ENCODE measurements at places on chromosomes 2 and 18. TPM values are rescaled to one million over a fixed set of nuclear protein-coding genes. Genes with fewer than 3 reads are reported as not detected.
A peak's percentile ranks its signal among the peaks of the same experiment; 100 is the strongest.

Gene NDUFAF7
- 23.2 TPM for polyA plus RNA-seq

Gene PAX8
- 0.91 TPM for polyA plus RNA-seq

Gene STARD6
- 0.53 TPM for polyA plus RNA-seq

Gene TEKT4
- polyA plus RNA-seq = 0.27 TPM

Gene HOXD4
- not detected for polyA plus RNA-seq

Gene SLC30A3
- not detected for polyA plus RNA-seq

Gene C2orf78
- 0.41 TPM for polyA plus RNA-seq

Gene FKBP1B
- polyA plus RNA-seq = 0.21 TPM

GRCh38 chr2:70962211-70962884 lies 16.1 kb upstream of the ANKRD53 start:
- no peaks in the 10 kb centered on the region for H3K27me3 ChIP-seq
- DNase-seq = no peak
- no peak overlapping the region for H3K4me3 ChIP-seq

GRCh38 chr2:125855204-125855603 lies 800.8 kb upstream of the GYPC start:
- no peak overlapping the region for H3K27ac ChIP-seq
- no peak for DNase-seq
- no peaks in the 10 kb centered on the region for H3K27me3 ChIP-seq
- H3K4me1 ChIP-seq = no peaks in the 10 kb centered on the region

GRCh38 chr2:18907508-18907907 lies 318.1 kb upstream of the NT5C1B start:
- H3K36me3 ChIP-seq = no peaks in the 10 kb centered on the region
- DNase-seq = no peak

GRCh38 chr2:204794624-204795023 lies 249.3 kb downstream of the PARD3B start:
- H3K27ac ChIP-seq = no peak overlapping the region
- H3K27me3 ChIP-seq = no peaks in the 10 kb centered on the region
- H3K36me3 ChIP-seq = no peaks in the 10 kb centered on the region

GRCh38 chr2:22817197-22817596 lies 567.8 kb upstream of the KLHL29 start:
- no peak overlapping the region for H3K4me3 ChIP-seq
- H3K4me1 ChIP-seq = no peaks in the 10 kb centered on the region
- H3K27me3 ChIP-seq = no peaks in the 10 kb centered on the region
- no peak overlapping the region for H3K27ac ChIP-seq
- H3K36me3 ChIP-seq = no peaks in the 10 kb centered on the region
- no peak for DNase-seq

DNA sequence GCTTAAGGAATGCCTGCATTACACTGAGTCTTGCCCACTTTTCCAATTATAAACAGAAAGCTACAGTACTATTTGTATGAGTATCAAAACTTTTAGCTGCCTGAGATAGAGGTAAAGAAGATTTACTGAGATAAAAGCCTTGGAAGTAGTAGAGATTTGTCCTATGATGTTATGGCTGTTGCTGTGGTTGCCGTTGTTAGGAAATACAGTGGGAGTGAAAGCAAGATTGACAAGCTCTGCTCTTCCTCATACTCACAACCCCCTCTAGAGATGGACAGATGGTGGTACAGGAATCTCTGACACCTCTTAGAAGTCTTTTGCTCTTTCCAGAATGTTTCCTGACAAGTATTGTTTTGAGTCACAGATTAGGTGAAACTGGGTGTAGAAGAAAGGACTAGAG lies 242.5 kb downstream of the RPIA start:
- no peaks in the 10 kb centered on the region for H3K27me3 ChIP-seq
- no peak overlapping the region for H3K27ac ChIP-seq
- H3K4me3 ChIP-seq = no peak overlapping the region
- no peaks in the 10 kb centered on the region for H3K36me3 ChIP-seq
- no peak for DNase-seq

- H3K36me3 ChIP-seq = no peaks in the 10 kb centered on the region
- no peaks in the 10 kb centered on the region for H3K27me3 ChIP-seq
- DNase-seq = no peak
These were observed 37.3 kb upstream of the RNF152 start for GRCh38 chr18:61929881-61930640.

DNA sequence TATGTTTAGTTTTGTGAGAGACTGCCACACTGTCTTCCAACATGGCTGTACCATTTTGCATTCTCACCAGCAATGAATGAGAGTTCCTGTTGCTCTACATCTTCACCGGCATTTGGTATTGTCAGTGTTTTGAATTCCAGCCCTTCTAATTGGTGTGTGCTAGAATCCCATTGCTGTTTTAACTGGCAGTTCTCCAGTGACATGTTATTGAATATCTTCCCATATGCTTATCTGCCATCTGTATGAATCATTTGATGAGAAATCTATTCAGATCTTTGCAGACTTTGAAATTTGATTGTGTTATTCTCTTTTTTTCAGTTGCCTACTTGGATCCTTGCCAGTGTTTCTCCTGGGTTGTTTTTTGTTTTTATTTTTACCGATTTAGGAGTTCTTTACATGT lies 99.0 kb downstream of the SNTG2 start:
- H3K36me3 ChIP-seq = no peaks in the 10 kb centered on the region
- H3K4me1 ChIP-seq = no peaks in the 10 kb centered on the region
- no peak for DNase-seq
- no peak overlapping the region for H3K27ac ChIP-seq
- H3K4me3 ChIP-seq = no peak overlapping the region

- H3K4me1 ChIP-seq = peaks cover 19% of the 10 kb centered on the region
- no peaks in the 10 kb centered on the region for H3K36me3 ChIP-seq
- no peak for DNase-seq
- peak overlapping the region; percentile 90 for H3K27ac ChIP-seq
- peak overlapping the region; percentile 98 for H3K4me3 ChIP-seq
These were observed 2.0 kb downstream of the BCL2 start for GRCh38 chr18:63317556-63317946.

- H3K27me3 ChIP-seq = no peaks in the 10 kb centered on the region
- no peaks in the 10 kb centered on the region for H3K4me1 ChIP-seq
- H3K36me3 ChIP-seq = no peaks in the 10 kb centered on the region
- DNase-seq = no peak
- H3K27ac ChIP-seq = no peak overlapping the region
- H3K4me3 ChIP-seq = no peak overlapping the region
These were observed 105.1 kb upstream of the PXDN start for GRCh38 chr2:1849450-1849849.

DNA sequence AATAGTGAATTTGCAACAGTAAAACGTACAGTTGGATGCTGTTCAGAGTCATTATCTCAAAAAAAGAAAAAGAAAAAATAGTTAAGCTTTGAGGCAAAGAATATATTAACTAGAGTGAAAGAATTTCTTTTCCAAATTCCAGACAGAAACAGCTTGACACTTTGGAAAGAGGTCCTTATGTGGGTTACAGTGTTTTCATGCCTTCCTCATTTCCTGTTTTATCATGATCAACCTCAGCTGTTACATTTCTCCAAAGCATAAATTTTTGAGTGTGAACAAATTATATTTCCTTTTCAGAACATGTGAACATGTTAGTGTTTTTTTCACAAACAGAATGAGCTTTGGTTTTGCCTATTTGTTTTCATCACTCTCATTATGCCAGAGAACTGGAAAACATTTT lies 13.6 kb downstream of the FRZB start:
- no peaks in the 10 kb centered on the region for H3K36me3 ChIP-seq
- H3K4me3 ChIP-seq = no peak overlapping the region
- no peak overlapping the region for H3K27ac ChIP-seq

DNA sequence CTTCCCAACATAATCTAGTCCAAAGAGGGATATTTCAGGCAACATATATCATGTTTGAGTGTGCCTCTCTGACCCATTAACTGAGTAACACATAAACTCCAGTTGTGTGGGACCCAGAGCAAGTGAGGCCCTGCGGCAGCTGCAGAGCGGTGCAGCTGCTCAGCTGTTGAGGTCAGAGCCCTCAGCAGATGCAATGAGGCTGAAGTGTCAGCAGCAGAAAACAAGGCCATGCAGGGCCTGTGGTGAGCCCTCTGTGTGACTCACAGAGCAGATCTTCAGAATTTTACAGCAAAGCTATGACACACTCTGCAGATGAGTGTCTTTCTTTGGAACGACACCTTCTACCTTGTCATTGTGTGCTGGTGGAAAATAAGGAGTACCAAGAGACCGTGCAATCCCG lies 168.5 kb downstream of the CBLN2 start:
- H3K27ac ChIP-seq = no peak overlapping the region

DNA sequence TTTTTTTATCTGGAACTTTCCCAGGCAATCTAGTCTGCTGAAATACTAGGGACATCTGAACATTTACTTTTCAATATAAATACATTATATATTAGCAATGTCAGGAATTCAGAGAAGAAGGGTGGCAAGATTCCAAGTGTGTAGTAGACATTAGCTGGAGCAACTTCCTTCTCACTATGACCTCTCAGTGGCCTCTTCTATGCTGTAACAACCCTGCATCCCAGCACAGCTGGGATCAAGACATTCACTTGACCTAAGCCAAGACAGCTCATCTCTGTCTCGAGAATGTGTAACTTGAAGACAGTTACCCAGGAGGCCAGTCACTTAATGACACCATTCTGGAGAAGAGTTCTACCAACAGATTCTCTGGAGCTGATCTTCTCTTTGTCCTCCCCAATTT lies 61.7 kb upstream of the RALBP1 start:
- no peaks in the 10 kb centered on the region for H3K4me1 ChIP-seq
- no peak overlapping the region for H3K4me3 ChIP-seq
- no peaks in the 10 kb centered on the region for H3K27me3 ChIP-seq
- no peak overlapping the region for H3K27ac ChIP-seq

DNA sequence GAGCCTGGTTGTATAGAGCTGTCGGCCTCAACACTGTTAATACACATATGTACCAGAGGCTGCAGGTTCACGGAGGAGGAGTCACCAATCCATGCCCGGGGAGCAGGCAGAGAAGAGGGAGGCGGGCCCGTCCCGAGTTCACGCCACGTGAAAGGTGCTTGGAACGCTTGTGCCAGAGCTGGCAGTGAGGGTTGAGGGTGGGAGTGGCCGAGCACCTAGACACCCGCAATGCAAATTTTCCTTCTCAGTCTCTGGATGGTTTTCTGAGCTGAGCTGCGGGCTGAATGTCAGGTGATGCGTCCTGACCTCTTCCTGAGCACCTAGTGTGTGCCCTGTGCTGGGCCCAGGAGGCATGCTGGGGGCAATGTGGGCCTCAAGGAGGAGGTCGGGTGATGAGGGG lies 52.2 kb downstream of the ODC1 start:
- no peaks in the 10 kb centered on the region for H3K36me3 ChIP-seq
- H3K27ac ChIP-seq = no peak overlapping the region
- DNase-seq = no peak
- no peak overlapping the region for H3K4me3 ChIP-seq
- H3K27me3 ChIP-seq = no peaks in the 10 kb centered on the region

GRCh38 chr2:74316627-74317295 lies 26.5 kb downstream of the SLC4A5 start:
- no peaks in the 10 kb centered on the region for H3K4me1 ChIP-seq
- no peaks in the 10 kb centered on the region for H3K36me3 ChIP-seq

GRCh38 chr2:7758073-7758759 lies 841.0 kb downstream of the RNF144A start:
- 0 out of 2 replicates have a peak overlapping the region, but pooled peaks have one; percentile 11 for H3K27ac ChIP-seq
- no peaks in the 10 kb centered on the region for H3K27me3 ChIP-seq
- no peaks in the 10 kb centered on the region for H3K36me3 ChIP-seq
- DNase-seq = peak; percentile 39
- H3K4me3 ChIP-seq = no peak overlapping the region
